ENCODE measurements at places on chromosomes 4 and X.

GRCh38 chrX:19863212-19863856, 24.1 kb downstream of the SH3KBP1 start:
- peak; percentile 56 for DNase-seq

- no peak for DNase-seq
Measured at GRCh38 chrX:118249146-118249545, 96.8 kb upstream of the WDR44 start.

DNA sequence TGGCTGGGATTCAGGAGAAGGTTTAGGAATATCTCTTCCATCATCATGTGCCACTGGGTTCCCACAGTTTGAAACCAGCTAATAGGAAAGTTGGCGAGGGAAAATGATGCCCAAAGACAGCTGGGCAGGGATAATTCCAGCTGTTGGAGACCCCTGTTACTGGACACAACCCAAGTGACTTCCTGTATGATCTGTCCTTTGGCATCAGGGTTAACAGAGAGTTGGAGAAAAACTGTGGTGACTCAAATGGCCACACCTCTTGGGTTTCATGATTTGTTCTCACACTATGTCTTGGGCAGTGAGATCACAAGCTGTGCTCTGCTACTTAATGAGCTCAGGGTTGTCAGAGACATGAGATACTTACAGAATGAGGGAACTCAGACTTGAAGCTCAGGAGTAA, 3.8 kb downstream of the FGF16 start:
- no peak for DNase-seq

- no peak for DNase-seq
Measured at GRCh38 chr4:15653864-15654592, 1.1 kb downstream of the FBXL5 start.

DNA sequence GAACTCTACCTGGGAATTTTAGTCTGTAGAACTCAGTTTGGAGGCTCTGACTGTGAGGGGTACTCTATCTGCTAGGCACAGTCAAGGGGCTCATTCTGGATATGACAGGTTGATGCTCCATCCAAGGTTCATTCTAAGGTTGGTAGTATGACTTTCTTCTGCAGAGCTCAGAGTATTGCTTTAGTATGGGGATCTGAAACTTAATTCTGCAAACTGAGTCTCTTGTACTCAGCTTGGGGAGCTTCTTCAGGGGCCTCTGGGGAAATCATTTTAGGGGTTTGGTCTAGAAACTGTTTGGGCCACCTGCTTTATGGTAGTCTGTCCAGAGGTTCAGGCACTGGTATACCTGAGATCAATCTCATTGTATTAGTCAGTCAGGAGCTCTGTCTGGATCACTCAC, 9.7 kb upstream of the TSR2 start:
- no peak for DNase-seq

GRCh38 chrX:1754077-1754476, 139.2 kb downstream of the ASMT start:
- DNase-seq, result no peak

DNA sequence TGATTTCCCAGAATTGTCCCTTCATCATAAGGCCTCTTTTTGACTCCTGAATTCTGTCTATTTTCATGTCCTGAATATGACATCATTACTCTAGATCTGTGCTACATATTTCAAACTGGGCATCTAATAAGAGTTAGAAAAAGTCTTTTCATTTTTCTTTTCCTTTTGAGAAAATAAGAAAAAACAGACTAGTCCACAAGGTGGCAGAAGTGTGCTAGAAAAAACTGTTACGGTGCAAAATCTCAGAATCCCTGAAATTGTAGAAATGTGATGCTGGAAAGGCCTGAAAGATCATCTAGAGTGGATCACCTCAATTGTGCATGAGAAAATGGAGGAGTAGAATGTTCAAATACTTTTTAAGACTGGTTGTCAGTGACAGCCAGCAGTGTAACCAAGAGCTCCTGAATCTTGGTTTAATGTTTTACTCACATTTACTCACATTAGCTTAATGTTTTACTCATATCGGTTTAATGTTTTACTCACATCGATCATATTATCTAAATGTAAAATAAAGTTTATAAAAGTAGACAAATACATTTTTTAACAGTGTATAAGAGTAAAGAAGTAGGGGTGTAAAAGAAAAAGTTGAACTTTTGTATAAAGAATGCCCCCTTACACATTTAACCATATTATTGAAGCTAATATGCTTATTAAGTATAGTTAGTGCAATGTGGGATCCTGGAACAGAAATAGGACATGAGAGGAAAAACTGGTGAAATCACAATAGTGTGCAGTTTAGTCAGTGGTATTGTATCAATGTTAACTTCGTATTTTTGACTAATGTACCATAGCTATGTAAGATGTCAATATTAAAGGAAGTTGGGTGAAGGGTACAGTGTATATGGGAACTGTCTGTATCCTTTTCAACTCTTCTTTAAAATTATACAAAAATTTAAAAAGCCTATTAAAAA, 15.2 kb downstream of the ASB11 start:
- DNase-seq, result peak; percentile 8

DNA sequence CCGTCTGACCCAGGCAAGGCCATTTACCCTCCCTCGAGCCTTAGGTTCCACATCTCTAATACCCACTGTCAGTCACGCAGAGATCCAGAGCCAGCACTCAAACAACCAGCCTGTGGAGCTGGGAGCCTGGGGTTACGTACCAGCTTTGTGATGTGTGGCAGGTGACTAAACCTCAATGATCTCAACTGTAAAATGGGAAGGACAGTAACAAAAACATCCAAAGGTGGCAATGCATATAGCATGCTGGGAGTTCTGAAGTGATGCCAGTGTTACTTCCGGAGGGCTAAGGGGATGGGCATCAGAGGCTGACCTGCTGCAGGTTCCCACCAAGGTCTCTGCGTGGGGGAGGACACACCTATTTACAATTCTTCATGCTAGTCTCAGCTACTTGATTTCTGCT, 6.0 kb downstream of the GRPEL1 start:
- DNase-seq, result no peak

DNA sequence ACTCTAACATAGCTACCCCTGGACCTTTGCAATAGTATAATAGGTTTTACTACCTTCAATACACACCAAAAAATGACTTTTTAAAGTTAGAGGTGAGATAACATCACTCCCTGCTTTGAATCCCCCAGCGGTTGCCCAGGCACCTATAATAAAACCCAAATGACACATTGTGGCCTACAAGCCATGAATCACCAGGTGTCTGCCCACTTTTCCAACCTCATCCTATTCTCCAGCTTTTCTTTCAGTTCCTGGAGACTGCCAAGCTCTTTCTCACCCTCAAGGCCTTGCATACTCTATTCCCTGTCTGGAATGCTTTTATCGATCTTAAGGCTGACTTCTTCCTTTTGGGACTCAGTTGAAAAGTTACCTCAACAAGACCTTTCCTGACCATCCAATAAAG, 16.4 kb upstream of the PRSS48 start:
- no peak for DNase-seq

- peak; percentile 88 for DNase-seq
Measured at GRCh38 chr4:83207497-83208101, 77.0 kb downstream of the COQ2 start.

DNA sequence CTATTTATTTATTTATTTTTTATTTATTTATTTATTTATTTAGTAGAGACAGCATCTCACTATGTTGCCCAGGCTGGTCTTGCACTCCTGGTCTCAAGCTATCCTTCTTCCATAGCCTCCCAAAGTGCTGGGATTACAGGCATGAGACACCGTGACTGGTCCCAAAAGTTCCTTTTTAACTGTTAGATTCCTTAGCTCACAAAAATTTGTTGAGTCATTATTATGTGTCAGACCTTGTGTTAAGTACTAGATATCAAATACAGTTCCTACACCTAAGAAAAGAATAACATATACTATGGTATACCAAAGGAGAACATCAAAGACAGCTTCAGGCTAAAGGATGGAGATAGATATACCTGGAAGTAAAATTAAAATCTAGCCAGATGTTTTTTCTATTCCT, 11.6 kb downstream of the FGA start:
- DNase-seq, result no peak

DNA sequence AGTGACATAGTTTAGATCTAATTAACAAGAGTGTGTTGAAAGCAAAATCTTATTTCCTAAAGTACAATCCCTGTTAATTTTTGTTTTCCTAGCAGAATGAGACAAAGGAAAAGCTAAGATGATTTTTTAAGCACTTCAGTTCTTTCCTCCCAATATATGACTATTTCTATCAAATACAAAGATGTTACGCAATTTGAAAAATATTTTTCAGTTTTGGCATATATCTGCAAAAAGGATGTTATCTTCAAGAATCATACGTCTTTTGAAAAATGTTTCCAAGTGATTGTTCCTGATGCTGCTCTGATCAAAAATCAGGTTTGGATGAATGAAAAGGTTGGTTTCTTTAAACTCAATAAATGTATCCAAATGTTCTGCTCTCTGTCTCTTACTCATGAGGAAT, 486.7 kb upstream of the CPEB2 start:
- no peak for DNase-seq

- no peak for DNase-seq
Measured at GRCh38 chr4:1496116-1496642, 89.9 kb upstream of the NKX1-1 start.

- DNase-seq, result no peak
Measured at GRCh38 chr4:124095621-124096020, 616.9 kb downstream of the ANKRD50 start.

GRCh38 chrX:131277543-131278136, 11.5 kb downstream of the IGSF1 start:
- DNase-seq, result peak; percentile 80

- no peak for DNase-seq
Measured at GRCh38 chrX:130623518-130623917, 221.7 kb downstream of the RBMX2 start.

DNA sequence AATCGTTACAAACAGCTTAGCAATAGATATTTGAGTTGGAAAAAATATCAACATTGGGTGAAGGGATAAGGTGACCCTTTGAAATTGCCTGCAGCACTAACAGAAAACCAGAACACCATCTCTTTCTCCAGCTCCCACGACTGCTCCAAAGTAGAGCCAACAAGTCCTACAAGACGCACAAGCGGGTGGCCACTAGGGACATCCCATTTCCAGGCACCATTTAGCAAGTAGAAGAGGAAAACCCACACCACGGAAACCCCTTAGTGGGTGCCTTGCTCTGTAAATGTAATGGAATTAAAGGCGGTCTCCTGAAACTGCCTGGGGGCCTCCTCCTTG, 1.9 kb downstream of the ARHGAP6 start:
- DNase-seq, result peak; percentile 35

- no peak for DNase-seq
Measured at GRCh38 chr4:47913861-47914219, 543 bp downstream of the NFXL1 start.

DNA sequence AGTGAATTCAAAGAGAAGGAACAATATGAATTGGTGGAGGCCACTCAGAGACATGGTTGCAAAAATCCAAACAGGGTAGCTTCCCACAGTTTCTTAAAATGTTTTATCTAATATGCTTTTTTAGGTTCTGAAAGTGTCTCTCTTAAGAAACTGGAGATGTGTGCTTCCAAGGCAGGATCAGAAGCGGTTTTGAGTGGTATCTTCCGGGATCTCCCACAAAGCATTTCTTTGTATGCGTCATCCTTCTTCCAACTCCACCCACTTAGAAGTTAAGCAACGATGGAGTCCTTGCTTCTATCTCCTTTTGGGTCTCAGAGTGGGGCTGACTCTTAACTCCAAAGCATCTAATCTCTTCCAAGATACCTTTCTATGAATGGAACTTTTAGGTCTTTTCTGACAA, 196.7 kb downstream of the MID1 start:
- DNase-seq, result no peak

DNA sequence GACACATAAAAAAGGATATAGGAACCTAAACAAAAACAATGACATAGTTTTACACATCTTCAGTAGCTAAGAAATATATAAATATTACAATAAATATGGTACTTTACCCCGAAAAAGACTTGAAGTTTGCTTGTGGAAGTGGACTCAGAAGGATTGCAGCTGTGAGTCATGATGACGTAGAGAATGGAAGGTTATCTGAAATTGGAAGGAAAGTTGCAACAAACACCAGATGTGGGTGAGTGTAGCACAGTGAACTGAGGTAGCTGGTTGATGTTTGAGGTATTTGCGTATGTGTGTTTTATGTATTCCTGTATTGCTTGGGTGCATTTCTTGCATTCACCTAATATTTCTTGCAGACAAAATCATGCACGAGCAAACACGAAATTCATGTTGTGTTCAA, 113.0 kb downstream of the ARX start:
- no peak for DNase-seq

DNA sequence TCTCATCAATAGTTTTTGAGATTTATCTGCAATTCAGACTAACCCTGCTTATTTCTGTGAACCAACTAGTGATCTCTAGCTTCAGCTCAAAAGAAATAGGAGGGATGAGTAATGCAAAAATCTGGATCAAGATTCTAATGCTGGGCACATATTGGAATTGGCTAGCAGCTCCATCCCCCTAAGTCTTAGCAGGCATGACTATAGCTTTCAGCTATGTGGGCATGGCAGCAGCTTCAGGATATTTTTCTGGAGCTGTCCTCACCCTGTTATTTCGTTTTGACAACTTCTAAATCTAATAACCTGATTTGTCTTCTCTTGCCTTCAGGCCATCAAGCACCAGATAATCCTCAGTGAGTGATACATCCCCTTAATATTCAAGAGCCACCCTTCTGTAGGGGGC, 50.8 kb upstream of the GNPDA2 start:
- no peak for DNase-seq

DNA sequence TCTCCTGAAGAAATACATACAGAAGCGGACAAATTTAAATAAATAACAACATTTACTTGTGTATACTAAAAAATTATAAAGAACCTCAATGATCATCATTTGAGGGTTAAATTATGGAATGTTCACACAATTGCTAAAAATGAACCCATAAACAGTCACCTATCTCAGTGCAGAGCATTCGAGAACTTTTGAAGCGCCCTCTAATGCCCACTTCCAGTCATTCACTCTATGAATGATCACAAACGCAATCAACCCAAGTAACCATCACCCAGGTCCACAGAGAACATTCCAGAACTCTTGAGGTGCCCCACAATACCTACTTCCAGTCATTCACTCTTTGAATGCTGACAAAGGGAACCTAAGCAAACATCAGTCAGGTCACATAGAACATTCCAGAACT, 103.5 kb upstream of the PLAC1 start:
- no peak for DNase-seq

GRCh38 chrX:110408949-110409588, 50.4 kb downstream of the RTL9 start:
- DNase-seq, result no peak

GRCh38 chr4:16079046-16079445, 4.8 kb downstream of the PROM1 start:
- DNase-seq, result peak; percentile 64

DNA sequence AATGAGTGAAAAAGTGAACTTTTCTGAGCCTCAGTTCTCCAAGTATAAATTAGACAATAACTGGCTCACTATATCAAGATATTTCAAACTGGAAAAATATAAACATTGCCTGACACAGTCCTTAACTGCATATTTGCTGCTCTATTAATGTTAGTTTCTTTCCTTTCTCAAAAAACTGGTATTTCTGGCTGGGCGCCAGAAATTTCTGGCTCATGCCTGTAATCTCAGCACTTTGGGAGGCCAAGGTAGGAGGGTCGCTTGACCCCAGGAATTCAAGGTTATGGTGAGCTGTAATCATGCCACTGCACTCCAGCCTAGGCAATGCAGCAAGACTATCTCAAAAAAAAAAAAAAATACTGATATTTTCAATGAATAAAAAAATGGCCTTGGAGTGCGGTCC, 227.0 kb downstream of the MAGEB17 start:
- no peak for DNase-seq

GRCh38 chr4:13548059-13548983, 4.0 kb upstream of the NKX3-2 start:
- DNase-seq, result no peak

Data from ELF-1 (cell line).